ENCODE measurements at places on chromosomes 7 and 10.
A peak's percentile ranks its signal among the peaks of the same experiment; 100 is the strongest.

- no peak for DNase-seq
These were observed 21.6 kb downstream of the FZD1 start for GRCh38 chr7:91285696-91286355.

DNA sequence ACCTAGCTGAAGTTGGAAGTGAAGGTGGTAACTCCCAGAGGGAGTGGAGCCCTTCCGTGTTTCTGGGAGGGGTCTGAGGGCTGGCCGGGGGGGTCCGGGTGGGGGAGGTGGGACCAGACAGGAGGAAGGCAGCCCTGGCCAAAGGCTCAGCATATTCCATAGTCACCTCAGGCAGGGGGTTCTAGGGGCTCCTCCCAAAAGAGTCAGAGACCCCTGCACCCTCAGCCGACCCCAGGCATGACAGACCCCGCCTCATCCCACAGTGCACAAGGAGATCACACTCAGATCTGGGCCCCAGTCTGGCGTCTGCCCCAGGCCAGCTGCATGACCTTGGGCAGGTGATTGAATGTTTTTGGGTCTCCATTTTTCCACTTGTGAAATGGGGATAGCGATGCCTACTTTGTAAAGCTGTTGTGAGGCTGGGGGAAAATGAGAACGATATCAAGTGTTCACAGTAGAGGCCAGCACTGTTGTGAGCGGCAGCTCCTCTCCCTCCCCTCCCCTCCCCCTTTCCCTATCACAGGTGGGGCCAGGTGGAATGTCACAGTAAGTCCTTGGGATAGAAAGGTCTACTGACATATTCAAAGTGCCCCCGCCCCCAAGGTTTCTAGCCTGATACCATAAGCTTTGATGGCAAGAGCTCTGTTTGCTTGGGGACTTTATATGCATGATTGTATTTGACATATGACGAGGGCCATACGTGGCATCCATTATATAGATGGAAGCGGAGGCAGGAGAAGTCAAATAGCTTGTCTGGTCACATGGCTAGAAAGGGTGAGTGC lies 33.3 kb downstream of the DNAJB12 start:
- no peak for DNase-seq

DNA sequence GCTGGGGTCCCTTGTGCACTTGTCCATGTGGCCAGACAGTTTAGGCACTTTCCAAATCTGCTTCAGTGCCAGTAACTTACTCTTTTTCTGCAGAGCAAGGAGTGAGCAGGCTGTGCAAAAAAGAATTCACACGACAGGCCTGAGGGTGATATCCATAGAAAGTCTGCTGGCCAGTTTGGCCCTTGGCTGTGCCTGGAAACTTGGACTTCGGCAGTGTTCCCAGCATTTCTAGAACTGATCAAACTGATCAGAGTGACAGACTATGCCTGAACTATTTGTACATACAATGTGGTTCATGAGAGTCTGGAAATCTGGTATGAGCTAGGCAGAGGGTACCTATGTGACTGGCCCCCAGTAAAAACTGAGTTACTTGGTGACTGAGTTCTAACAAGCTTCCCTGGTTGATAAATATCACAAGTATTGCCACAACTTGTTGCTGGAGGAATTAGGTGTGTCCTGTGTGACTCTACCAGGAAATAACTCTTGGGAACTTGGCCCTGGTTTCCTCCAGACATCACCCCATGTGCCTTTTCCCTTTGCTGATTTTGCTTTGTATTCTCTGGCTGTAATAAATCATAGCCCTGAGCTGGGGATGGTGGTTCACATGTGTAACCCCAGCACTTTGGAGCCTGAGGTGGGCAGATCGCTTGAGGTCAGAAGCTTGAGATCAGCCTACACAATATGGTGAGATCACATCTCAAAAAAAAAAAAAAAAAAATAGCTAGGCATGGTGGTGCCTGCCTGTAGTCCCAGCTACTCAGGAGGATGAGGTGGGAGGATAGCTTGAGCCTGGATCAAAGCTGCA lies 3.3 kb upstream of the DENND10 start:
- DNase-seq: no peak

DNA sequence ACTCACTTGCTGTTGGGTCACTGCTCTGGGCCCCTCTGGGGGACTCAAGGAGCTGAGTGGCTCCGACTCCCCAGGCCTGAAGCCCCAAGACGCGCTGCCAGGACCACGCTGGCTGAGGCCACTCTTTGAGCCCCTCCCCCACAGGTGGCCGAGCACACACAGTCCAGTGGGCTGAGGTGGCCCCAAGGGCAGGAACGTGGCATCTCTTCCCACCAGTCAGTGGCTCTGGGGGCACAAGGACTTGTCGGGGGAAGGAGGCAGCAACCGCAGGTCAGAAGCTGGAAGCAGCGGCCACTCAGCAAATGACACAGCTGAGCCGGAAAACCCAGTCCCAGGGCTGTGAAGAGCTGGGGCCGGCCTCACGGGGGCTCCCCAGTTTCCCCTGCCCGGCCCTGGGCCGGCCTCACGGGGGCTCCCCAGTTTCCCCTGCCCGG lies 24.1 kb downstream of the GRIFIN start:
- no peak for DNase-seq

GRCh38 chr7:2106924-2107323 lies 125.8 kb downstream of the MAD1L1 start:
- DNase-seq: no peak

DNA sequence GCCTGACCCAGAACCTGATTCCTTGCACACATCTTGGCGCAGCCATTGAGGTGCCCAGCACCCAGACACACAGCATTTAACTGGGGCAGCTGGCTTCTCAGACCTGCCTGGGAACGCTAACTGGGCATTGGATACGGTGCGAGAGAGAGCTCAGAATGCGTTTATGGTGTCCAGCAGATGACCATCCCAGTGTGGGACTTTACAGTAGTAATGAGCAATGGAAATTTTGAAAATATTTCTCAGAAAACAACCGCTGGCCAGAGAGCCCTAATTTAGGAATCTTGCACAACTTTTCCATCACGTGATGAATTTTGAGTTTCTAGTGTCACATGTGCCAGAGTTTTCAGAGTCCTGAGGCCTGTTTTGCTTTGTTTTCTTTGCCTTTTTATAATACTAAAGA lies 78.2 kb upstream of the SEC61G start:
- DNase-seq: no peak

- no peak for DNase-seq
These were observed 156.4 kb downstream of the ARID5B start for GRCh38 chr10:62057850-62058249.

- no peak for DNase-seq
These were observed 8.5 kb upstream of the BPGM start for GRCh38 chr7:134637934-134638719.

GRCh38 chr10:63137306-63137705 lies 4.2 kb downstream of the NRBF2 start:
- DNase-seq: no peak

DNA sequence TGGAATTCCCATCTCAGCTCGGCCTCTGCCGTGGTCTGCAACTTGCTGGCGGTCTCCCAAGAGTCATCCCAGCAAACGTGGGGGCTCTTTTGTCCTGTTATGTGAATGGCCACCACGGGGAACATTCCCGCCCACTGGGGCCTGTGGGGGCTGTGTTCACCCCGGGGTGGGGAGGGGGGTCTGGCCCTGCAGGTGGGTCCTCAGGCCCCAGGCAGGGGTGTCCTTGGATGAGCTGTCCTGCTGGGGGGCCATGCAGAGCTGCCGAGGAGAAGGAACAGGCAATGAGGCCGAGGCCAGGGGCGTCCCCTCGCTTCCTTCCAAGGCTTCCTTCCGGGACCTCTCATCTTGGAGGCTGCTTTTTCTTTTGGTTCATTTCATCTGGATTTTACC lies 24.4 kb upstream of the PITRM1 start:
- DNase-seq: no peak

- no peak for DNase-seq
These were observed 23.9 kb downstream of the UPF2 start for GRCh38 chr10:12018438-12019282.

GRCh38 chr10:99612167-99612831 lies 7.9 kb downstream of the SLC25A28 start:
- DNase-seq: peak; percentile 37

DNA sequence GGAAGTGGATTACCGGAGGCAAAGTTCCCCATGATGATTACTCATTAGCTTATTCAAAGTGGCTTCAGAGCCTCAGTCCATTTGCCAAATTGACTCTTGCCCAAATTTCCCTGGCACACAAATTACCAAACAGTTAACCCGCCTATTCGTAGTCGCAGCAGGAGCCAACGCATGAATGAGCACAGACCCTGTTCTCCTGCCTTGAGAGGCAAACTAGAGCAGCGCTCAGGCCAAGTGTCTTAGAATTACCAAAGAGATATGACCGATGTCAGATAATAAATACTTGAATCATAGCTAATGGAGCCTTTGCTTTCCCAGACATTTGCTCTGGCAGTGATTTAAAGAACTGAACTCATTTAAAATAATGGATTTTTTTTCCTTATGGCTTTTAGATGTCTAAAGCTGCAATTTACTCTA lies 64.9 kb downstream of the CTTNBP2 start:
- no peak for DNase-seq

DNA sequence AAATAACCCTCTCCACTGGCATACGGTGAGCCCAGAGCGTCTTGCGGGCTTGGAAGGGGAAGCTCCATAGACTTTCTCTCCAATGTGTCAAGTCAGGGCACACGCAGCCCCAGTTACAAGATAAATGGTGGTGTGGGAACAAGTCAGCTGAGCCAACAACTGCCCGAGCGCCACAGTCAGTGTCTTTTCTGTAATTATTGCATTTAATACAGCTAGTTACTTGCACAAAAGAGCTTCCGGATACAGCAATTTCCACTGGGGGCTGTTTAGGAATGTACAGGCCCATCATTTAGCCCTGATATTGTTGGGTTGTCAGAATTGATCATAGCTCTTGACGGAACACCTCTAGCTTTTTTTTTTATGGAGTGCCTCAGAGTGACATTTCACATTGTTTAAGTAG lies 193.5 kb upstream of the SP8 start:
- no peak for DNase-seq

DNA sequence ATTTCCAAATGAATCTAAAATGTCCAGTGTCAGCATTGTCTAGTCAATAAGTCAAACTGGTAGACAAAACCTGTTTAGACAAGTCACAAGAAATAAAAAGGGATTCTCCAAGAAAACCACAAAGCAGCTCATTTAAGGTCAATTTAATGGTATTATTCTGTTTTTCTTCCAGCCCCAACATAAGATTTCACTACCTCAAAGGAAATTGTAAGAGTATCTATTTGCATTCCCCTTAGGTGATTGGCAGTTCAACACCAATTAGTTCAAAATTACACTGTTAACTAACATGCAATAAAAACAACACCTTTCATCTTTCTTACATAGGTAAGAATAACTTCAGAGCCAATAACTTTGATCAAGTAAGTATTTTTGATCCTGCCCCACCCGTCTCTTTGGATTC lies 106.3 kb downstream of the RNF32 start:
- no peak for DNase-seq

GRCh38 chr7:80637911-80638765 lies at the start of gene CD36:
Gene CD36, plus strand, starts transcription at chr7:80638642. Its CDS starts 8,099 bp downstream, at chr7:80646741.
- no peak for DNase-seq
